ENCODE measurements at places on chromosomes 1 and 21.

- DNase-seq, result no peak
Measured at GRCh38 chr1:216814576-216815259, 91.5 kb upstream of the ESRRG start.

DNA sequence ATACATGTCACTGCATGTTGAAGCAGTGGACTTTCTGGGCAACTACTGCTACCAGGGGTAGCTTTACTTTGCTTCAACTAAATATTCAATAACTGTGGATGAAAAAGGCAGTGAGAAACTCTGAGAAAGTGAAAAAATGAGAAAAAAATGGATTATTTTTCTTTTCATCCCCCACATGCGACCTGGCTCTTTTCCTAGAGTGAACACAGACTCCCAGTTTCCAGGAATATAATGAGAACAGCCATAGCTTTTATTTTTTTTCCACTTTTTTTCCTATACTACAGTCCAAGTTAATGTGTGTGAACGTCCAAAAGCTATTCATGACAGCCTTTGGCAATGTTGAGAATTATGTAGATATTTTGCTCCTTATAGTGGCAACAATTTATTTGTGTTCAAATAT is 230.4 kb downstream of the DNM3 start:
- no peak for DNase-seq

DNA sequence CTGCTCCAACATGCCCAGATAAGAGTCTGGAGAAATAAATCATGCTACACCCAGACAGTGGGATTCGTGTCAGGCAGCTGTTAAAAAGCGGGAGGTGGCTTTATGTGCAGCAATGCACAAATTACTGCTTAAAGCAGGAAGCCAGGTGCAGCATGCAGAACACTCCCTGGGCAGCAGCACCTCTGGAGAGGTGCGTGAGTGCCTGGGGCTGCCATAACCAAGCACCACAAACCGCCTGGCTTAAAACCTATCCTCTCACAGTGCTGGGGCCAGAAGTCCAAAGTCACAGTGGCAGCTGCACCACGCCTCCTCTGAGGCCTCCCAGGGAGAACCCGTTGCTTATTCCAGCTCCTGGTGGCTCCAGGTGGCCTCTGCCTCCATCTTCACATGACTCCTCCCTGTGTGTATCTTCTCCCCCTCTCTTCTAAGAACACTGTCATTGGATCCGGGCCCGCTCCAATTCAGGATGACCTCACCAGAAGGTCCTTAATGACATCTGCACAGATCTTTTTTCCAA is 115.6 kb downstream of the SIK1 start:
- no peak for DNase-seq

GRCh38 chr1:188365874-188366273 is 1537.1 kb downstream of the PLA2G4A start:
- DNase-seq, result no peak
